ENCODE measurements at places on chromosomes 5 and 9.

GRCh38 chr9:14398473-14398872 lies 84.5 kb upstream of the NFIB start:
- no peak for DNase-seq

DNA sequence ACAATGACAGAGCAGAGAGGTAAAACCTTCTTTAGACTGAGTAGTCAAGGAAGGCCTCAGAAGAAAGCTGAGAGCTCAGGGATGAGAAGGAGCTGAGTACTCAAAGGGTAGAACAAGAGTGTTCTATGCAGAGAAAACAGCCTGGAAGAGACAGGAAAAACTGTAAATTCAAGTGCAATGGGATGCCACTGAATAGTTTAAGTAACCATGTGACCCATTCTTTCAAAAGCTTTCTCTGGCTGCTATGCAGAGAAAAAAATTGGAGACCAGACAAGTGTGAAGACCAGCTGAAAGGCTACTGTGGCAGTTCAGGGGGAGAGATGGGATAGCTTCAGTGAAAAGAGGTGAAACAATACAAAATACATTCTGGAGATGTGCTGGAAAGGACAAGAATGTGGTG lies 61.3 kb upstream of the RNF38 start:
- DNase-seq = no peak

DNA sequence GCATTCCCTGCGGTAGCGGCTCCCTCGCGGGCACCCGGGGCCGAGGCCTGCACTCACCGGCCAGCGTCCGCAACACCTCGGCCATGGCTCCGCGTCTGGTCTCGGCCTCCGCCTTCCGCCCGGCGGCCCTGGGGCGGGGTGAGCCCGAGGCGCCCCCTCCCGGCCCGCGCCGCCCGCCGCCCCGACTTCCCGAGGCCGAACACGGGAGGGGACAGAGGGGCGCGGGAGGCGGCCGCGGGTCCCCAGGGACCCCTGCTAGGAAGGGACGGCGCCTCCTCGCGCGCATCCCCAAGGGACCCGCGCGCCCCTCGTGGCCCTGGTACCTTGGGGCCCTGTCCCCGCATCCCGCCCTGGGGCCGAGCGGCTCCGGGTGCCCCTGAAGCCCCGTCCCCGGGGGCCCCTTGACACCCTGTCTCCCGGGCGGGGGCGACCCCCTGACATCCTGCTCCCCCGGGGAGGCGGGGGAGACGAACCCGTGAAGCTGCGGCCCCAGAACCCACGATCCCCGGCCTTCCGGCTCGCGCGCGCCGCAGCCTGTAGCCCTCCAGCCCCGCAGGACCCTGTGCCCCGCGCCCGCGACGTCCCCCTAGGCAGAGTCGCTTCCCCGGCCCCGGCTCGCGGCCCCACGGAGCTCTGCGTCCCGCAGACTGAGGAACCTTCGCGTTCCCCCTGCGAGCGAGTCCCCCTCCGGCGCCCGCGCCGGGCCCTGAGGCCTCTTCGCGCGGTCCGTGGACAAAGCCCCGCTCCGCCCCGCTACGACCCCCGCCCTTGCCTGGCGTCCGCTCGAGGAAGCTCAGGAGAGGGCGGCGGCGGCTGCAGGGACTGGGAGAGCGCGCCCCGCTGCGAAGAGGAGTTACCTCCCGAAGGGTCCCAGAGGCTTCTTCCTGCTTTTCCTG lies at the start of gene ABO:
ABO (minus strand) TSS at position 97 of the 896 bp plus-strand sequence.
- DNase-seq = no peak

DNA sequence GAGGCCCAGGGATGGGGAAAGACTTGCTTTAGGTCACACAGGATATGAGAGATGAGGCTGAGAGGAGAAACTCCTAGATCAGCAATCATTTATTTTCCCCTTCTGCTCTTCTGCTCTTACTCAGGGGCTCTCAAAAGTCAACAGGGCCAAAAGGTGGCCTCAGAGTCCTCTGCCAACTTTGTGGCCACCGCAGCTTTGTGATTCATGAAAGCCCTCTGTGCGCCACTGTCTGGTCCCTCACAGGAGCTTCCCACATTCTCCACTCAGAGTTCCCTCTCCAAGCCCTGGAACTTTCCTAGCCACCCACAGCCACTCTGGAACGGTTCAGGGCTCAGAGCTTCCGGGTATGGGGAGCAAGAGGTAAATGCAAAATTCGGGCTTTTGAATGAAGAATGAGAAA lies 82.4 kb downstream of the COL27A1 start:
- DNase-seq = no peak

- no peak for DNase-seq
These were observed 55.0 kb downstream of the ECPAS start for GRCh38 chr9:111429175-111429574.

- DNase-seq = no peak
These were observed 66.4 kb downstream of the PSMB7 start for GRCh38 chr9:124348831-124349230.

- DNase-seq = no peak
These were observed 67.0 kb upstream of the GNE start for GRCh38 chr9:36325081-36325828.

DNA sequence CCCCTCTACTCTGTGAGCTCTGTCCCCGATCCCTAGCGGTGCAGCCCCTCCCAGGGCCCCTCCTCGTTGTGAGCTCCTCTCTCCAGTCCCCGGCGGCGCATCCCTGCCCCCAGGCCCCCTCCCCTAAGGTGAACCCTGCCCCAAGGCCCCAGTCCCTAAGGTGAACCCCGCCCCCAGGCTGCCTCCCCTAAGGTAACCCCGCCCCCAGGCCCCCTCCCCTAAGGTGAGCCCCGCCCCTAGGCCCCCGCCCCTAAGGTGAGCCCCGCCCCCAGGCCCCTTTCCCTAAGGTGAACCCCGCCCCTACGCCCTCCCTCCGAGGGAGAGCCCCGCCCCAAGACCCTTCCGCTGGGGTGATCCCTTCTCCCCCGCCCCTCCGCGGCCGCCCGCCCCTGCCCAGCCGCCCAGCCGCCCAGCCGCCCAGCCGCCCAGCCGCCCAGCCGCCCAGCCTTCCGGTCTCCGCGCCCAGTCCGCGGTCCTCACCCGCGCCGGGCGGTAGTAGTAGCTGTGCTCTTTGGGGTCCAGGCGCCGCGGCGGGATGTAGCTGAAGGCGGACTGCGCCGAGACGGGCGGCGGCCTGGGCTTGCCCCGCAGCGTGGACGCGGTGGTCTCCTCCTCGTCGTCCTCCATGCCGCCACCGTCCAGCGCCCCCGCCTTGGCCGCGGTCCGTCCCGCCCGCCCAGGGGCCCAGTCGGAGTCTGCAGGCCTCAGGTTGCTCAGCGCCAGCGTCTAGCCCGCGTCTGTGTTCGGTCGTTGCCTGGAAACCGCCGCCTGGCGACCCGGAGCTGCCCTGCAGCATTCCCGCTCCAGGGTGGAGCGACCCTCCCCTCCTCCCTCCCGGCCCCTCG lies at the start of gene CFAP90:
CFAP90 (minus strand) TSS at position 739 of the 845 bp plus-strand sequence; CDS start at position 627, 112 bp downstream.
- no peak for DNase-seq

DNA sequence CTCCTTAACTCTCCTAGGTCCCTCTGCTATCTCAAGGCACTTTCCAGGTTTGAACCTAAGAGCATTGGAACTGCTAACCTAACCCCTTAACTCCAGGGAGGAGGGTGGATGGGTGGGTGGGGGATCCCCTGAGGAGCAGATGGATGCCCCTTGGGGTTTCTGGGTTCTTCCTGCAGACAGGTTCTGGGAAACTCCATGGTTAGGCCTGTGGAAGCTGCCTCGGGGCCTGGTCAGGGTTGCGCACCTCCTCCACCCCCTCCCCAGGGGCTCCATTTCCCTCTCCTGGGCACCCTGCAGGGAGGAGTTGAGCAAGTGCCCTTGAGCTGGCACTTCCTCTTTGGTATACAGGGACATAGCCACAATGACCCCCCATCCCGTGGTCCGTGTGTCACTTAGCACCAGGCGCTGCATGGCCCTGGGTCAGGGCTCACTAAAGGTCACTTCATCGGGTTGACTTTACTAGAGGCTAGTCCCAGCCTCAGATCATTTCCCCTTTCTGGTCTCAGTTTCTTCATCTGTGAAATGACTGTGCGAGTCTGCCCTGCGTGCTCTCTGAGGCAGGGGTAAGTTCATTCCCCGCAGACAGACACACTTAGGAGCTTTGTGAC lies 16.0 kb downstream of the CXXC5 start:
- DNase-seq = no peak

- DNase-seq = no peak
These were observed 402.3 kb upstream of the ZNF608 start for GRCh38 chr5:125148706-125149105.

DNA sequence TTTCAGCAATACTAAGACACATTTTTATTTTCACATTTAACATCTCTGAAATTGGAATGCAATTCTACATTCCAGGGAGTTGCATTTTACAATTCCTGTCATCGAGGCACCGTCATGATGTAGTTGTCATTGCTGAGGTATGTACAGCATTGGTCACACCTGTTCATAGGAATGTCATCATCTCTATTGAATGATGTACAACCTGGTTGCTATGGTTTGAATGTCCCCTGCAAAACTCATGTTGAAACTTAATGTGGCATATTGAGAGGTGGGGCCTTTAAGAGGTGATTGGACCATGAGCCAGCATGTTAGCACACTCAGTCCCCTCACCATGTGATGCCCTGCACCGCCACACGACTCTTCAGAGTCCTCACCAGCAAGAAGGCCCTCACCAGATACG lies 103.1 kb downstream of the CEMIP2 start:
- DNase-seq = no peak

GRCh38 chr5:67202828-67203227 lies 6.2 kb upstream of the CD180 start:
- no peak for DNase-seq

GRCh38 chr5:43192558-43193180 lies 644 bp downstream of the NIM1K start:
- no peak for DNase-seq

- no peak for DNase-seq
These were observed 453.3 kb downstream of the KIF4B start for GRCh38 chr5:155466851-155467250.

GRCh38 chr5:150640311-150641005 lies at the start of gene SYNPO:
TSS of gene SYNPO (plus strand) at chr5:150640660. CDS start at chr5:150648276, 7,616 bp downstream.
- DNase-seq = no peak

DNA sequence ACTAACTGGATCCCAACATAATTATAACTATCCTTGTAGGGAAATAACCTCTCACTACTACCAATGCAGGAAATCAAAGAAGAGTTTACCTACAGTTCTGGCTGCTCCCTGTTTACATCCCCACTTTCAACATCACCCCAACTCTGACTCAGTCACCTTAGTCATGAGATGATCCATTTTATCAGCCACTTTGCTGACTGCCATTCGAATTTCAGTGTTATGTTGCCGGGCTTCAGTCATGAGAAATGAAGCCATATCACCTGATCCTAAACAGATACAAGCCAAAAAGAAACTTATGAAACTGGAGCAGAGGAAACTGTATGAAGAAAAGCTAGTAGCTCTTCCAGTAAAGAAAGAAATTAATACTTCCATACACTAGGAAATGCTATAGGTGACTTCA lies 33.7 kb downstream of the SLC31A2 start:
- no peak for DNase-seq

GRCh38 chr9:27129221-27129620 lies 20.2 kb downstream of the TEK start:
- no peak for DNase-seq

DNA sequence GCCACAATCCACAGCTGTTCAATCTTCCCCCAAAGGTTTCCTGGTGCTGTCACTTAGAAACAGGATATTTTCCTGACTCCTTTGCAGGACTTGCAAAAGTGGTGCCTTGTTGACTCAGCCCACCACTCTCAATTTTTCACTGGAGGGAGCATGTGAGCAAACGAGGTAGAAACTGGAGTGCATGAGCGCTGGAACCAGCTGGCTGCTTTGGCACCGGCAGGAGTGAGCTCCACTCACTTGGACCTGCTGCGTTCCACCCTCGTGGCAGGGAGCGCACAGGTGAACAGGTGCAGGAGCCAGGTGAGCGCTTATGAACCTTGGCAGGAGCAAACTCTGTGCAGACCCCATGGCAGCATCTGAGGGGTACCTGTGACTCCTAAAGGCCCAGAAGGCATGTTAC lies 364.1 kb upstream of the RORB start:
- no peak for DNase-seq

DNA sequence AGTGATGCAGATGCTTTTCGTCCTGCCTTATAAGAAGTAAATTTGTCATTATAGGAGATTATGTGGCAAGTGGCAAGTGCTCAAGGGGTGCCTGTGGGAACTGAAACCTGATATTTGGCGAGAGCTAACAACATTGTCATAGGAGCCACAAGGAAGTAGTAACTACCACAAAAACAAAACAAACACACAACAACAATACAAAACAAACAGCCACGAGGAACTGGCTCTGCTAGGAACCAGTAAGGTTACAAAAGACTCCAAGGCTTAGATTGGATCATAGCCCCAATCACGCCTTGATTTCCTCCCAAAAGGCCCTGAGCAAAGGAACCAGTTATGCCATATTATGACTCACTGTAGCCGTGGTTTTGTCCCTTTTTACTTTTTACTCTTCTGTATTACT lies 1045.2 kb downstream of the CDH12 start:
- no peak for DNase-seq

DNA sequence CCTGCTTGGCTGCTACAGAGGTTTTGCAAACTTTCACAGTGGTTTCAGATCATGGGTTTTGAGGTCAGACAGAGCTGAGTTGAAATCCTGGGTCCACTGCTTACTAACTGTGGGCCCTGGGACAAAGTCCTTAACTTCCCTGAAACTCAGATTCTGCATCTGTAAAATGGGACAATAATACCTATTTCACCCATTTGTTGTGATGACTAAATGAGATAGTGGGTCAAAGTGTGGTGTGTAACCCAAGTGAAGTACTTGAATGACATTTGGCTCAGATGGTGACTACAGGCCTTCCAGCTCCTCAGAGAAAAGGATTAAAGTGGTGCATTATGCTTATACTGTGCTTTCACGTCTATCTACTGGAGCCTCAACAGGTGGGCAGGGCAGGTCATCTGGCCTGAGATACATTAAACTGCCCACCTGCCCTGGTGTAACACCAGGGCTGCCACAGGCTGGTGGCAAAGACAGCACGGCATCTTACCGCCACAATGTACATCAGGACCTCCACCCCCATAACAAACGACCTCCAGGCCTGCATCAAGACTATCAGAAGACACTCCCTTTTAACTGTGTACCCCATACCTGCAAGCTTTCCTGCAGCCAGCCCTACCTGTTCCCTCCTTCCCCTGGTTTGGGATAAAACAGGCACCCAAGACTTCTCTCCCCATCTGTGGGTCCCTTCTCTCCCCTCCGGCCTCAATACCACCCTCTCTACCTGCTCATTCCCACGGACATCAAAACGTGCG lies 846 bp upstream of the TRAF1 start:
- DNase-seq = no peak

DNA sequence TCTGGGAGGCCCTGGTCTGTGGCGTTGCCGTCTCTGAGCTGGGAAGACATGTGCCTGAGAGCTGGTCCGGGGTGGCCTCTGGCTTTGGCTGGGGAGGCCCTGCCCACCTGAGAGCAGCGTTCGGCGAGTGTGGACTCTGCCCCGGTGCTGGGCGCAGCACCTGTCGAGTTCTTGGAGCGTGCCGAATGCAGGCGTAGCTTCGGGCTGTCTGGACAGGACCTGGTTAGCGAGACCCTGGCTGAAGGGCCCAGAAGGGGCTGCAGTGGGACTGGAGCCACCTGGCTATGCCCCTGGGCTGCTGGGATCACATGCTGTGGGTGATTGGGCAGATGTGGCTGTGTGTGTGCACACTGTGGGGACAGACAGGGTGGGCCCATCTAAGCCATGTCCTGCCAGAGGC lies 56.5 kb downstream of the RXRA start:
- no peak for DNase-seq

GRCh38 chr5:5939759-5940370 lies 438.5 kb downstream of the MED10 start:
- DNase-seq = no peak
